ENCODE measurements at places on chromosomes 7 and 10. TPM values are rescaled to one million over a fixed set of nuclear protein-coding genes. Genes with fewer than 3 reads are reported as not detected.

AKR1C4 gene
- total RNA-seq = not detected

CHRM2 gene
- not detected for total RNA-seq

LRMDA gene
- not detected for total RNA-seq

SPDYE16 gene
- total RNA-seq = not detected

PURB gene
- total RNA-seq = 21.3 TPM

TDRD1 gene
- not detected for total RNA-seq

ELAPOR2 gene
- 21.3 TPM for total RNA-seq

SLC16A12 gene
- 0.09 TPM for total RNA-seq

WNT8B gene
- total RNA-seq = not detected

YAE1 gene
- total RNA-seq = 37.6 TPM

CALHM1 gene
- total RNA-seq = not detected

DNA sequence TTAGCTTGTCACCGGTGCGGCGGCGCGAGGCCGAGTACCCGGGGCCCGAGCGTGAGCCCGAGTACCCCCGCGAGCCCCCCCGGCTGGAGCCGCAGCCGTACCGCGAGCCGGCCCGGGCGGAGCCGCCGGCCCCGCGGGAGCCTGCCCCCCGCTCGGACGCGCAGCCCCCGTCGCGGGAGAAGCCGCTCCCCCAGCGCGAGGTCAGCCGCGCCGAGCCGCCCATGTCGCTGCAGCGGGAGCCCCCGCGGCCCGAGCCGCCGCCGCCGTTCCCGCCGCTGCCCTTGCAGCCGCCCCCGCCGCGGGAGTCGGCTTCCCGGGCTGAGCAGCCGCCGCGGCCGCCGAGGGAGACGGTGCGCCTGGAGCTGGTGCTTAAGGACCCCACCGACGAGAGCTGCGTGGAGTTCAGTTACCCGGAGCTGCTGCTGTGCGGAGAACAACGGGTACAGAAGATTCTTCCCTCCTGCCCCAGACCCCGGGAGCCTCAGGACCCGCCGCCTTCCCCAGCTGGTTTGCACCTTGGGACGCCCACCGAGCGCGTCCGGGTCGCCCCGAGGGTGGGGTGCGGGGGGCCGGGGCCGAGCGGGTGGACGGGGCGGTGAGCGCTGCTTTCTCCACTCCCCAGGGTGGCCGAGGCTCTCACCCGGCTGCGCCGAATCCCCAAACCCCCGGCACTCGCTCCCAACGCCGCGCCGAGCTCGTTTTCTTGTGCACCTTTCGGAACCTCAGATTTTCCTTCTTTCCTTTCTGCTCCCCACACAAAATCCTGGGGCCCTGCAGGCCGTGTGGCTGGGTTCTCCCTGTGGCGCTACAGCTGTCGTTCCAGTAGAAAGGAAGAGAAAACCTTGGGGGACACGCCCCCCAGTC is 708 bp downstream of the UBN2 start:
- peak; percentile 56 for DNase-seq

GRCh38 chr7:80634505-80634904 is 3.9 kb upstream of the CD36 start:
- DNase-seq = peak; percentile 86

- DNase-seq = peak; percentile 51
These were observed 14.1 kb upstream of the MYPN start for GRCh38 chr10:68095153-68095552.

GRCh38 chr7:86470763-86471162 is 172.9 kb upstream of the GRM3 start:
- no peak for DNase-seq

DNA sequence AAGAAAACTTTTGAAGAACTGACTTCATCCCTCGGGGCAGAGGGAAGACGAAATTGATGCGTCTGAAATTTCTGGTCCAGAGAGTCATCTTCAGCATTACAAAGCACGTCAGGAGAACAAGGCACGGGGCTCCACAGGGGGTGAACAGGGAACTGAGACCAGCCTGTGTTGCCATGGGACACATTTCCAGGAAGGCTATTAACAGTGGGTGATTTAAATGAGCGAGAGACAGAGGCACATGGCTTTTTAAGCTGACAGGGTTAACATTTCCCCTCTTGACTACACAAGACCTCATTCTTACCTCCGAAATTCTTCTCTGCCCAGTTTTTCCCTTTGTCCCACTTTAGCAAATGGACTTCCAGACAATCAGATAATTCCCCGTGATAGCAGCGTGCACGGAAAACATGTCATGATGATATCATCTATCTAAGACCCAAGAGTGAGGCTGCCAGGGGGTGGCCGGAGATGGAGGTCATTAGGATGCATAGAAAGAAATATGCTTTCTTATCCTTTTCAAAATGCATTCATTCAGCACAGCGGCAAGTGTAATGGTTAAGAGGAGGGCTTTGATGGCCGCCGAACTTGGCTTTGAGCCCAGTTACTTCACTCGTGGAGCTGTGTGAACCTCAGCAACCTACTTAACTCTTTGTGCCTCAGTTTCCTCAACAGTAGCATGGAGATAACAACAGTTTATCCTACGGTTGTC is 248.0 kb downstream of the PRPF18 start:
- DNase-seq = no peak

GRCh38 chr10:5500910-5501309 is 1.5 kb upstream of the CALML5 start:
- no peak for DNase-seq

DNA sequence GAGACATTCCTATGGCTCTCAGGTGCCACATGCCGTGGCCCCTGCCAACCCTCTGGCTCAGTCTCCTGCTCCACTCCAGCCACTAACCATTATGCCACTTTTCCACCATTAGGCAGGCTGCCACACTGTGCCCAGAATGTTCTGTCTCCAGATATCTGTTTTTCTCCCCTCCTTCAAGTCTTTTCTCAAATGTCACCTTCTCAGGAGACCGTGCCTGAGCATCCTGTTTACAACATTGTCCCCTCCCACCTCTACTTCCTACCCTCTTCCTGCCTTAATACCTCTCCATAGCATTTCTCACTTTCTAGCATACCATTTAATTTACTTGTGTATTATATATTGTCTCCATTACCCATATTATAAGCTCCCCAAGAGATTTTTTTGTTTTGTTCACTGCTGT is 162.5 kb upstream of the LYZL2 start:
- DNase-seq = no peak

GRCh38 chr7:101934618-101935017 is 117.2 kb downstream of the CUX1 start:
- DNase-seq = no peak

- no peak for DNase-seq
These were observed 123.1 kb downstream of the DKK1 start for GRCh38 chr10:52437205-52437646.

DNA sequence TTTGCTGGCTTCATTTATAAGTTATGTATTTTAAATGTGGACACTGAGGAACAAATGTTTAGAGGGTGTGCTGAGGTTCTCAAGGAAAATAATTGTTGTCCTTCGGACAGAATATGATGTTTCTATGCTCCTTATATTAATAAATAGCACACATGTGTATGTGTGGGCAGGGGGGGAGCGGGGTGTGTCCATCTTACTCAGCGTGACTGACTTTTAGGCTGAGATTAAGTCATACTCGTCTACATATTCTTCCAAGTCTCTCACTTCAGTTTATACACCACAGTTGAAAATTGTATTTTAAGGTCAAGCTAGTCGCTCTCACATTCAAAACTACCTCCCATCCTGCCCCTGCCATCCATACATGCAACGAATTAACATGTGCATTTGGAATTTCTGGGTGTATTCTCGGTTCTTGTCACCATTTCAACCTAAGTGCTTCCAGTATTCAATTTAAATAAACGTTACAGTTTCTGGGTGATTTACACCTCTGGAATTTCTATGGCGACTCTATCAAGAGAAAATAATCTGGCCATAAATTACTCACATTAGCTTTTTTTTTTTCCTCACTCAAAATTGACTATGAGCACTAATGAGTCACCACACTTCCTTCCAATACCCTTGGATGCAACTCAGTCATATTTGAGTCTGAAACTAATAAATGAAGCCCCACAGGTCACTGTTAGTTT is 3.3 kb downstream of the PCDH15 start:
- DNase-seq = peak; percentile 4

GRCh38 chr7:132430861-132431822 is 145.1 kb downstream of the PLXNA4 start:
- DNase-seq = peak; percentile 88

GRCh38 chr10:126478546-126478945 is 90.3 kb upstream of the ADAM12 start:
- DNase-seq = no peak

- DNase-seq = no peak
These were observed 20.6 kb downstream of the SMKR1 start for GRCh38 chr7:129522971-129523340.

- no peak for DNase-seq
These were observed 99.4 kb downstream of the PARD3 start for GRCh38 chr10:34715511-34716187.

GRCh38 chr7:94403546-94403945 is 8.9 kb downstream of the COL1A2 start:
- DNase-seq = no peak

DNA sequence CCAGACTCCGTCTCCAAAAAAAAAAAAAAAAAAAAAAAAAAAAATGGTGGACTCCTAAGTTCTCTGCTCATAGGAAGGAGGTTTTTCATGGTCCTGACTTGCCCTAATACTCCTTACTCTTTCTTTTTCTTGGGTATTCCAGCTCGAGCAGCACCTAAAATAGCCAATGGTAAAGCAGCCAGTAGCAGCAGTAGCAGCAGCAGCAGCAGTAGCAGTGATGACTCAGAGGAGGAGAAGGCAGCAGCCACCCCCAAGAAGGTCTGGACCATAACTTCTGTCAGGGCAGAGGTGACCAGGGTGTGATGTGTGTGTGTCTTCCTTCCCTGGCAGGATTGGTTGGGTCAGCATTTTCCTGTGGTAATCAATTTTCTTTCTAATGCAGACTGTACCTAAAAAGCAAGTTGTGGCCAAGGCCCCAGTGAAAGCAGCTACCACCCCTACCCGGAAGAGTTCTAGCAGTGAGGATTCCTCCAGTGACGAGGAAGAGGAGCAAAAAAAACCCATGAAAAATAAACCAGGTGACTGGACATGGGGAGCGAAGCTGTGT is 6.9 kb downstream of the NOLC1 start:
- DNase-seq = no peak

DNA sequence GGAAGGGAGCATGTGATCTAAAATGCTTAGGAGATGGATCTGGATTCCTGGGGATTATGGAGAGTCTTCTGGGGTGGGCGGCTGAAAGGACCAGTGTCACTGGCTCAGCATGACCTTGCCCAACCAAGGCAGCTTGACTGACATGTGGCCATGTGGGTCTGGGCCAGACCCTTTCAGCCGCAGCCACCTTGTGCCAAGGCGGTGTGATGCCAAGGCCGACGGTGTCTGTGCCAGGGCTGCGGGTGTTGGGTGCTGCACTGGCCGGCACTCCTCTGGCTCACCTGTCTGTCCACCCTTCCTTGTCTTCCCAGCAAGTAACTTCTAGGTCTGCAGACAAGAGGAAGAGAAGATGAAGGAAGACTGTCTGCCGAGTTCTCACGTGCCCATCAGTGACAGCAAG is 8.8 kb downstream of the DEPP1 start:
- no peak for DNase-seq

- DNase-seq = no peak
These were observed 690.8 kb downstream of the INHBA start for GRCh38 chr7:41012041-41012440.

DNA sequence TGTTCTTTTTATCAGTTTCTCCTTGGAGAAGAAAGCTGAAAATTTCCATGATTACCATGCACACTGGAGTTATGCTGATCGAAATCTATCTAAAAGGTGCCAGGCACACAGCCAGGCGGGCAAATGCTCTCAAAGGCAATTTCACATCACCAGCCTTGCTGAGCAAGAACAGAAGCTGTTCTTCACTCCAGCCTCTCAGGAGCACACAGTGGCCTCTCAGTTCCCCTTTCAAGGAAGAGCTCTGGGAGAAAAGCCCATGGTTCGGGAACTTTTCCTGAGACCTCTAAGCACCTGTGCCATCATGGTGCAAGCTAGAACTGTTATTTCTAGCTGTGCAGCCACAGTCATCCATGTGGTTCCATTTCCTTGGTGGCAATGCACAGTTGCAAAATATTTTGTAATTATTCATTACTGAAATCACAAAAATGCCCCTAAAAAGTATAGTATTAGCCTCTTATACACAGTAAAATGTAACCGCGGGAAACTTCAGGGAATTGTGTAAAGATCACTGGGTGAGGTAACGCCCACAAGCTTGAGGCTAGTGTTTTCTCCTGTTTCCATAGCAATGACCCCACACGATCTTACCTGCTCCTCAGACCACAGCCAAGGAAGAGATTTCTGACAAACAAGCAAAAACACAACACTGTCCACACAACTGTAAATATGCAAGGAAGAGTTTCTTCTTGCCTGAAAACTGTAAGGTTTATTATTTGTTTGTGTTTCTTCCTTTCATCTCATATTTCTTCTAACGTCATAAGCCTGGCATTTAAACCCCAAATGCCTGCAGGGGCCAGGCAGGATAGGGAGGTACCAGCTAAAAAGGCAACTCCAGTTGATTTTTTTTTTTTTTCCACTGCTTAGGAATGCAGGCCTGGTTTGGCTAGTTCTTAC is 121.2 kb downstream of the FAM107B start:
- peak; percentile 84 for DNase-seq

DNA sequence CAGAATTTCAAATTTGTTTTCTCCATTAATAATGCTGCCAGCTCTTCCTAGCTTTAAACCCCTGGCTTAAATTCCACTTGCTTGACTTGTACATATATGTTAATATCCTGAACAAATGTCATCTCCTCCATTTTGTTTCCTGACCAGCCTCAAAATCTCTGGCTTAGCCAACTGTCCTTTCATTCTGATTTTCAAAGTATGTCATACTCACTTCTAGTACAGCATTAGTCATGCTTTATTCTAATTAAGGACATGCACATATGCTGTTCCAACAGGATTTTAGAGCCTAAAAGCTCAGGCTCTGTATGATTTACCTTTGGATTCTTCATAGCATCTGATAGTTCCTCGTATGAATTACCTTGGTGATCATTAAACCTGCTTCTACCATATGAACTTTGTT is 158.3 kb downstream of the ZNF438 start:
- no peak for DNase-seq

GRCh38 chr10:77195101-77195500 is 442.5 kb downstream of the KCNMA1 start:
- DNase-seq = peak; percentile 16
